ENCODE measurements at places on chromosomes 5 and 9.
A peak's percentile ranks its signal among the peaks of the same experiment; 100 is the strongest.

GRCh38 chr9:91896097-91896496, 53.9 kb downstream of the ROR2 start:
- no peak for DNase-seq

DNA sequence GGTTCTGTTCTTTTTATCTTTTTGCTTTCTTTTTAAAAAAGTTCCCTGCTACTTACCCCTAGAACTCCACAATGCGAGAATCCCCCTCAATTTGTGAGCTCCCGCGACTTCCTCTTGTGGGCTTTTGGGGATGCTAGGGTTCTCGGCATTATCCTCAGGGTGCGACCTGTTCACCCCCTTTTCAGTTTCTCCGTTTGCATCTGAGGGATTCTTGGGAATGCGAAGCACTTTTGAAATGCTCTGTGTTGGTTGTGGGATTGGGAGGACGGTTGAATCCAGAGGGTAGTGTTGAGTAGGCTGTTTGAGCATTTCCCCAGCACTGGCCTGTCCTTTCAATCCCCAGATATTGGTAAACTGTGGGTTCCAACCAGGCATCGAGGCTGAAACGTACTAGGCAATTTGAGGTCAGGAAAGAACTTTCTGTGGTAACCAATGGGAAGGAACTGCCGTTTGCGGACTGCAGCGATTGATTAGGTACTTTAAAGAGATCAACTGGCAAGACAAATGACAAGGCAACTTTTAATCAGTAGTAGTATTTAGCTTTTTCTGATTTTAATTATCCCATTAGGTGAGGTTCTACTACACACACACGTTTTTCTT, 415 bp downstream of the XRCC4 start:
- peak; percentile 95 for DNase-seq

DNA sequence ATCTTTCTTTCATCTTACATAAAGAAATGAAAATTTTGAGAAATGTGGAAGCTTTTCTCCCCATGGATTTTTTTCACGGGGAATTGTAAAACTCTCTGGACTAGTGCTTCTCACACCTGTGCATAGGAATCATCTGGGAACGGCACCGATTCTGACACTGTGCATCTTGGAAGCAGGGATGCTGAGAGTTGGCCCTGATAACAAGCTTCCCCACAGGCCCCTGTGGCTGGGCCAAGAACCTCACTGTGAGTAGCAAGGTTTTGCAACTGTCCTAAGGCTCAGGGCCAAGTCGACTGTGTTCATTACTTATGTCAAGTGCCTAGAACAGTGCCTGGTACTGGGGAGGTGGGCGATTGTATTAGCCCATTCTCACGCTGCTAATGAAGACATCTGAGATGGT, 107.9 kb upstream of the ICE1 start:
- DNase-seq = no peak

GRCh38 chr5:9716838-9717281, 86.7 kb upstream of the TAS2R1 start:
- DNase-seq = no peak

DNA sequence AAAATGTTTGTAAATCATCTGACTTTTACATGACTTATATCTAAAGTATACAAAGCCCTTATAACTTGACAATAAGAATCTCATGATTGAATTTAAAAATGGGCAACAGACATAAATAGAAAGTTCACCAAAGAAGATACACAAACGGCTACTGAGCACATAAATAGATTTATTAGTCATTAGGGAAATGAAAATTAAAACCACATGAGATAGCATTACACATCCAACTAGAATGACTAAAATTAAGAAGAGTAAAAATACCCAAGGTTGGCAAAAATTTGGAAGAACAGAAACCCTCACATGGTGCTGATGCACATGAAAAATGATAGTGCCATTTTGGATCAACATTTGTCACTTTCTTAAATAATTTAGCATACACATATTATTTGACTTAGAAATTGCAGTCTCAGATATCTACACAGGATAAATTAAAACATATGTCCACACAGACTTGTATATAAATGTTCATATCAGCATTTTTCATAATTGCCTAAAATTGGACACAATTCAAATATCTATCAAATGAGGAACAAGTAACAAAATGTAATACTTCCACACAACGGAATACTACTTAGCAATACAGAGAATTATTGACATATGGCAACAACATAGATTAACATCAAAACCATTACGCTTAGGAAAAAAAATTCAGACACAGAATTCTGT, 359.1 kb upstream of the DAB2 start:
- DNase-seq = no peak

GRCh38 chr9:20419533-20419932, 202.8 kb downstream of the MLLT3 start:
- DNase-seq = no peak

- DNase-seq = no peak
Measured at GRCh38 chr5:112006721-112007120, 249.7 kb upstream of the NREP start.

Measured in KG1 (cell line).